Stimulated activated CD4-positive, alpha-beta T cell treated with anti-CD3 and anti-CD28 coated beads, Interleukin-1b, Interleukin-23, amount 100 ng/mL, for 1 hour (primary cell): ENCODE measurements at places on chromosomes 7 and 10.

GRCh38 chr7:68272507-68272906, 1275.9 kb downstream of the TYW1 start:
- no peak for DNase-seq

DNA sequence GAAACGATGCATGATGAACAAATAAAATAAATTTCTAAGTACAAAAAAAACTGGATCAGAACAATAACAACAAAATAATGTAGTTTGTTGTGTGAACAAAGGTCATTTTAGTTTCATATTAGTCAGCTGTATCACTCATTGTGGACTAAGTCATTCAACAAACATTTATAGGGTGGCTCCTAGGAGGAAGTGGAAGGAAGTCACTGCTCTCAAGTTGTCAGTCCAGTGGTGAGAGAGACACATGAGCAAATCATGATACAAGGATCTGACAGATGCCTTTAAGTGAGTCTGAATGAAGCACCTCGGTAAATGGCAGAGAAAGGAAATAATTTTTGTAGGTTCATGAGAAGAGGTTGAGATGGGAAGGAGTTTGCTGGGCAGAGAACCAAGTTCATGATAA, 56.8 kb downstream of the EPDR1 start:
- DNase-seq = no peak

GRCh38 chr10:98028168-98028770, 2.2 kb downstream of the CRTAC1 start:
- peak; percentile 8 for DNase-seq

DNA sequence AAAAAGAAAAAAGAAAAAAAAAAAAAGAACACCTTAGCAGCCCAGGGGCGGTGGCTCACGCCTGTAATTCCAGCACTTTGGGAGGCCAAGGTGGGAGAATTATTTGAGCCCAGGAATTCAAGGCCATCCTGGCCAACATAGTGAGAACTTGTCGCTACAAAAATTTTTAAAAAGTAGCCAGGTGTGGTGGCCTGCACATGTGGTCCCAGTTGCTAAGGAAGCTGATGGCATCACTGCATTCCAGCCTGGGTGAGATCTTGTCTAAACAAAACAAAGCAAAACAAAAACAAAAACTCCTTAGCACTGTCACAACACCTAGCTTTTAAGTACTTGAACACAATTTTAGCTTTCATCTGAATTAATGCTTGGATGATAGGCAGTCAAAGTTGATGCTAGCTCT, 86.3 kb upstream of the MKLN1 start:
- no peak for DNase-seq

DNA sequence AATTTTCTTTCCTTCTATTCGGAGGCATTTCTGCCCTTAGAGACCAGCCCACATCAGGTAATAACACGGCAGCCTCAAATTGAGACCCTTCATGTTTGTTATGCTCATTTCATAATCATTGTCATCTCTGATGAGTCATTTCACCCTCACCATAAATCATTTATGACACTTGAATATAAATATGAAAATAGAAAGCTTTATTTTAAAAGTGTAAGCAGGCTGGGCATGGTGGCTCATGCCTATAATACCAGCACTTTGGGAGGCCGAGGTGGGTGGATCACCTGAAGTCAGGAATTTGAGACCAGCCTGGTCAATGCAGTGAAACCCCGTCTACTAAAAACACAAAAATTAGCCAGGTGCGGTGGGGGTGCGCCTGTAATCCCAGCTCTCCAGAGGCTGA, 57.4 kb upstream of the EGFR start:
- no peak for DNase-seq

DNA sequence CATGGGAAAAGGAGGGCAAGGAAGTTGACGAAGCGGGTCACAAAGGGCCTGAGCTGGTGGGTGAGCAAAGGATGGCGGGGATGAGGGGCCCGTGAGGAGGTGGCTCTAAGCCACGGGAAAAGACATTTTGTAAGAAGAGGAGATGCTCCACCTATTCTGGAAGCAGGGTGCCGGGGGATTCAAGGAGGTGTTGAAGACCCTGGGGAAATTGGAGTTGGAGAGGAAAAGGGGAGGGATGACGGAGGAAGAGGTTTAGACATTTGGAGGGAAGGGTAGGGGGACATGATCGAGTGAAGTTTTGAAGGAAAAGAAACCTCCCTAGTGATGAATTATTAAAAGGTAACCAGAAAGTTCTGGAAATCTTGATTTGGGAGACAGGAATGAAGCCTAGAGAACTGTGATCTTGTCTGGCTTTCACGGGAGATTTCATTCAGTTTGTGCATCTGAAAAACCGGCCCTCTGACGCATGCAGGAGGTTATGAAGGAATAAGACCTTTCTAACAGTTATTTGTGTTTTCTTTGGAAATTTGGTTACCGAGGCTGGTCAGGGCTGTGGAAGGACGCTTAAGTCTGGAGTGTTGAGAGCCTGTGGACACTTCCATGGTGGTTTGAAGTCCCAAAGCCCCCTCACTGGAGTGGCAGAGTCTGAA, 1.4 kb downstream of the SMO start:
- DNase-seq = no peak

GRCh38 chr10:58511765-58512490, 744 bp upstream of the BICC1 start:
- DNase-seq = no peak

DNA sequence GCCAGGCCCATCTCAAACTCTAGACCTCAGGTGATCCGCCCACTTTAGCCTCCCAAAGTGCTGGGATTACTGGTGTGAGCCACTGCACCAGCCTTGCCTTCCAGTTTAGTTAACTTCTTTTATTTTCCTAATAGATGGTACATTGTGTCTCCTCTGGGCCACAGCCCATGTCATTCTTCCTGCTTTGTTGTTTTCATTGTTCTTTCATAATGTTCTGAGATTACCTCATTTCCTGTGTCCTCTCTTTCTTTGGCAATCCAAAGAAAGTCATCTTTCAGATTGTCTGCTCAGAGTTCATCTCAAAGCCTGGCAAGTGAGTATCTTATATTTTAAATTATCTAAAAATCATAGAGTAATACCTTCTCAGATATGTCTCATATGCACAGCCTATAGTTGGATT, at the start of gene OLAH:
Gene OLAH (plus strand): TSS at position 270 of the 400 bp plus-strand sequence. CDS start 3,346 bp downstream, outside the sequence.
- no peak for DNase-seq

DNA sequence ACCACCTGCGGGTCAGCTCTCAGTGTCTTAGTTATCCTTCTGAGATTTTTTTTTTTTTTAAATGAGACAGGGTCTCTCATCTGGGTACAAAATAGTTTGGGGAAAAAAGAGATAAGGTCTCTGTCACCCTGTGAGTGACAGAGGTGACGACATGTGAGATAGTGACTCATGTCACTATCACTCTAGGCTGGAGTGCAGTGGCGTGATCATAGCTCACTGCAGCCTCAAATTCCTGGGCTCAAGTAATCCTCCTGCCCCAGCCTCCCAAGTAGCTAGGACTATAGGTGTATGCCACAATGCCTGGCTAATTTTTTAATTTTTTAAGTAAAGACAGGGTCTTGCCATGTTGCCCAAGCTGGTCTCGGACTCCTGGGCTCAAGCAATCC, 10.4 kb downstream of the BLVRA start:
- no peak for DNase-seq

- no peak for DNase-seq
Observed at GRCh38 chr7:100506356-100506923, 22.7 kb downstream of the NYAP1 start.

GRCh38 chr7:20235288-20235687, 18.1 kb upstream of the MACC1 start:
- no peak for DNase-seq

GRCh38 chr7:28647076-28647421, 234.7 kb downstream of the CREB5 start:
- no peak for DNase-seq

GRCh38 chr7:113085781-113086390, 741 bp downstream of the GPR85 start:
- DNase-seq = no peak

- DNase-seq = no peak
Observed at GRCh38 chr10:116418389-116418788, 9.3 kb upstream of the PNLIPRP3 start.

DNA sequence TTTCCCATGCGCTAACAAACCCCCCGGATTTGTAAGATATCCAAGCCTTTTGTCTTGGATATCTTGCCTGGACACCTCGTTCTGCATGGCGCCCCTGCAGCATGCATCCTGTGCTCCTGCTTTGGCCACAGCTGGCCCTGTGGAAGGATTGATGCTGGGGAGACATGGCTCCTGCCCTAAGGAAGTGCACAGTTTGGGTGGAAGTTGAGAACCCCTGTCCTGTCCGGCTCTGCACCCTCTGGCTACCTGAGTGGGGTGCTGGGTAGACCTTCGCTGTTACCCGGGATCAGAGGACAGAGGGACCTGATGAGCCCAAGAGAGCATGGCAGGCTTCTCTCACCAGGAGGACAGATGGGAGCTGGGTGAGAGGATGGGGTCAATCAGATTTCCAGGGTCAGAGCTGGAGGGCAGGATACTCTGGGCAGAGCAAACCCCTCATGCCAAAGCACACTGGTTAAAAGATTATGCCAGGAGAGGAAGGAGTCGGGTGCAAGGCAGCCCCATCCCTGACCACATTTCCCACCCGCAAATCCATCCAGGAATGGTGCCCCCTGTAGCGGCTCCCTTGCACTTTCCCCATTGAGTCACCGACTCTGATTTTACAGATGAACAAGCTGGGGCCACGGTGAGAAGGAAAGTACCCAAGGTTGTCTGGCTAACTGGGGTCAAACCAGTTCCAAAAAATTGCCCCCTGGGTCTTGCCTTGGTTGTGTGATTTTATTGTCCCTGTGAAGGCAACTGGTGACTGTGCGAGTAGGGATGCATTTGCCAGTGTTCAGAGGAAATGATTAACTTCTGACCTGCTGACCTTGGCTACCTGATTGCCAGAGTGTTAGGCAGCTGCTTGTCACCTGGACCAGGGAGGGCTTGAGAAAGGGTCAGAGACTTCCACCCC, 290.1 kb upstream of the ZMIZ1 start:
- no peak for DNase-seq

DNA sequence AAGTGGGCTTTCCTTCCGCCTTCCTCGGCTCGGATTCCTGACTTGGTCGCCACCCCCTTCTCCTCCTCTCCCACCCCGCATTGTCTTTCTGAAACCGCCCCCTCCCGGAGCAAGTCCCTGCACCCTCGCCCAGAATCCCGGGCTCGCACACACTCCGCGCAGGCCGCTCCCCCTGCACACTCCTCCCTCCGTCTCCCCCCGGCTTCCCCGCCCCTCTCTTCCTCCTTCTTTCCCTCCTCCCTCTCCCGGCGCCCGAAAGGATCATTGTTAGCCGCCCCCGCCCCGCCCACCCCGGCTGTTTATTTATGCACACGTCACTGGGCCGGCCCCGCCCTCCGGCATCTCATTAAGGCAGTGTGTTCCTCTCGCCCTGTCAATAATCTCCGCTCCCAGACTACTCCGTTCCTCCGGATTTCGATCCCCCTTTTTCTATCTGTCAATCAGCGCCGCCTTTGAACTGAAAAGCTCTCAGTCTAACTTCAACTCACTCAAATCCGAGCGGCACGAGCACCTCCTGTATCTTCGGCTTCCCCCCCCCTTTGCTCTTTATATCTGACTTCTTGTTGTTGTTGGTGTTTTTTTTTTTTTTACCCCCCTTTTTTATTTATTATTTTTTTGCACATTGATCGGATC, at the start of gene TCF7L2:
Gene TCF7L2 (plus strand): TSS at position 373 of the 633 bp plus-strand sequence. CDS start 510 bp downstream, outside the sequence.
- DNase-seq = no peak

- no peak for DNase-seq
Observed at GRCh38 chr10:47438857-47439474, 44.9 kb downstream of the ANXA8 start.

- no peak for DNase-seq
Observed at GRCh38 chr7:151687523-151688235, 168.0 kb upstream of the RHEB start.

GRCh38 chr10:48677625-48678024, 7.0 kb upstream of the WDFY4 start:
- DNase-seq = no peak

GRCh38 chr7:101496017-101496416, 133.1 kb downstream of the MYL10 start:
- no peak for DNase-seq

GRCh38 chr10:116870949-116871348, 21.6 kb downstream of the ENO4 start:
- DNase-seq = no peak

GRCh38 chr10:33092596-33092995, 134.6 kb upstream of the ITGB1 start:
- no peak for DNase-seq

DNA sequence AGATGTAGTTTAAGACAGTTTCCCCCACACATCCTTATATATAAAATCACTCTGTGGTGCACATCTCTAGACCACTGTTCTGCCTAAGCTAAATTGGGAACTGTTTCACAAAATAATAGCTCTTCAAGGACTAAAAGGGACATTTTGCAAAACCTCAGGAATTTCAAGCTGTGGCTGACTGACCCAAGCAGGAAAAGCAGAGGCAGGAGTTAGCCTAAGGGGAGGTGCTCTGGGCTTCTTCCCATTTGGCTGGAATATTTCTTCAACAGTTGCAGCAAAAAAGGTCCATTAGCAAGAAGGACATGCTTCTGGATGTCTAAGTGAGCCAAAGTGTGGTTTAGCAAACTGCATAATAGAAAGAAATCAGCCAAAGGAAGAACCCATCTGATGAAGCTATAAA, 551.2 kb upstream of the ANKRD30A start:
- no peak for DNase-seq

GRCh38 chr7:7805511-7806153, 87.2 kb upstream of the RPA3 start:
- DNase-seq = no peak

DNA sequence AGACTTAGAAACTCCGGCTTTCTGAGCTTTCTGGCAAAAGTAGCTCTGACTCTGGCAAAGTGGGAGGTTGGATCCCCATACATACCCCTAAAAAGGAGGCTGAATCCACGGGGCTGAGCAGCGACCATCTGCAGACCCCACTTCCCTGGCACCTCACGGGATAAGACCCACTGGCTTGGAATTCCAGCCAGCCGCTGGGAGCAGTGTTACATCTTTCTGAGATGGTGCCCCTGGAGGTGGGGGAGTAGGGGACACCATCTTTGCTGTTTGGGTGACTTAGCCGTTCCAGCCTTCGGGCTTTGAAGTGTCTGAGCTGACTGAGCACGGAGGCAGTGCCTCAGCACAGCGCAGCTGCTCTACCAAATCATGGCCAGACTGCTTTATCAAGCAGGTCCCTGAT, 45.0 kb upstream of the GRM3 start:
- no peak for DNase-seq

DNA sequence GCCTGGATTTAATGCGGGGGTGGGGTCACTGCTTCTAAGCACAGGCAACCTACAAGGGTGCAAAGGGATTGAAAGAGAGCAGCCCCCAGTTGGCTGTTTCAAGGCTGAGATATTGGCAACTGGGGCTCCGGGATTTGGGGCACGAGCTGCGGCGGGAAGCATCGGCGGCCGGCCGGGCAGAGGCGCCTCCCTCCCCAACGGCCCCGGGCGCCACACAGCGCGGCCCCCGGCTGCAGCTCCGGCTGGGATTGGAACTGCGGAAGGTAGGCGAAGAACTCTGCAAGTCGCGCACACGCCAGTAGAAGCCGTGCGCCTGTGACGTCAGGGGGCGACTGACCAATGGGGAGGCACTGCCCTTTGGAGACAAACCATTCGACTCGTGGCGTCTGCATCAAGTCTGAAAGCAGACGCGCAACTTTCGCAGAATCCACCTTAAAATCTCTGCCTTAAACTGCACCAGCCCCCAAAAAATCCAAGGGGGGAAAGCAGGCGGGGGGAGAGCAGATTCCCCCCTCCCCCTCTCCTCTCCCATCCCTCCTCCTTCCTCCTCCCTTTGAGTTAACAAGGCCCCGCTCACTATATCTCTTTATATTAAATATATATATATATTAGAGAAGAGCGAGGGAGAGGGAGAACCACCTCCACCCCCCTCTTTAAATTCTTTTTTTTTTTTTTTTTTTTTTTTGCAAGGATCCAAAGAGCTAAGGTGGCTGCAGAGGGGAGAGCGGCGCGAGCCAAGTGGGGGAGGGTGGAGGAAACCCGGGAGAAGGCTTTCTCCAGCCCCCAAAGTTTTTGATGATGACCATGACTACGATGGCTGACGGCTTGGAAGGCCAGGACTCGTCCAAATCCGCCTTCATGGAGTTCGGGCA, at the start of gene DLX6:
Gene DLX6 (plus strand): TSS at position 371 of the 872 bp plus-strand sequence. CDS start 425 bp downstream, at position 796.
- DNase-seq = no peak
